Activated naive CD4-positive, alpha-beta T cell (primary cell): ENCODE measurements at places on chromosomes 7 and 10.

GRCh38 chr7:16671811-16672210, 25.8 kb downstream of the BZW2 start:
- DNase-seq, result no peak

DNA sequence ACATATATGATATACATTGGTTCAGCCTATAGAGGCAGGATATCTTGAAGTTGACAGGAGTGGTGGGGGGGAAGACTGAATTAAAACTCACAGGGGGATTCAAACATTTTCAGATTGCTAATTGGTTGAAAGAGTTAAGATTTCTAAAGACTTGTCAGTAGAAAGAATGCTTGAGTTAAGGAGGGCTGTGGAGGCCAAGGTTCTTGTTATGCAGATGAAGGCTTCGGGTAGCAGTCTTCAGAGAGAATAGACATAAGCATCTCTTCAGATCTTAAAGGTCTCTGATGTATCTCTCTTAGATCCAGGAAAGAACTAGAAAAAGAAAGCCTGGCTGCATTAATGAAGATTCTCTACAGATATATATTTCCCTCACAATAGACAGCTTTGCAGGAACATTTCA, 209.8 kb upstream of the SEMA3D start:
- DNase-seq, result no peak

GRCh38 chr10:101602761-101603398, 14.8 kb downstream of the DPCD start:
- peak; percentile 18 for DNase-seq

DNA sequence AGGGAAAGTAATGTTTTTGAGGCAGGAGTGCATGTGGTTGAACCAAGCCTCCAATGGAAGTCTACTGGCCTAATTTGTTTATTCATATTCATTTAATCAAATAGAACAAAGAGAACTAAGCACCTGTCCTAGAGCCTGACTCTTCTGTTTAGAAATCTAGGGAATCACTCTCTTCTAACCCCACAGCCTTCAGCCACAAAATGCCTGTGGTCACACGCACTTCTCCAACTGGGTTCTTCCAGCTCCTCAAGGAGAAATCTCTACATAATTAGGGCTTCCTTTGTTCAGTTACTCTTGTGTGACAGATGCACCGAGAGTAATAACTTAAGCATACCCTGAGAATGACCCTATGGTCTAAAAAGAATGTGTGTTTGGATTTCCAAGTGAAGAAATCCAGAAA, 133.7 kb upstream of the NAMPT start:
- no peak for DNase-seq

GRCh38 chr7:21256310-21256877, 171.5 kb upstream of the SP4 start:
- no peak for DNase-seq

- DNase-seq, result no peak
Measured at GRCh38 chr7:2807460-2807844, 36.7 kb downstream of the GNA12 start.

- no peak for DNase-seq
Measured at GRCh38 chr10:47336387-47337134, 11.6 kb upstream of the RBP3 start.

- DNase-seq, result no peak
Measured at GRCh38 chr7:94662548-94662947, 6.6 kb upstream of the SGCE start.

DNA sequence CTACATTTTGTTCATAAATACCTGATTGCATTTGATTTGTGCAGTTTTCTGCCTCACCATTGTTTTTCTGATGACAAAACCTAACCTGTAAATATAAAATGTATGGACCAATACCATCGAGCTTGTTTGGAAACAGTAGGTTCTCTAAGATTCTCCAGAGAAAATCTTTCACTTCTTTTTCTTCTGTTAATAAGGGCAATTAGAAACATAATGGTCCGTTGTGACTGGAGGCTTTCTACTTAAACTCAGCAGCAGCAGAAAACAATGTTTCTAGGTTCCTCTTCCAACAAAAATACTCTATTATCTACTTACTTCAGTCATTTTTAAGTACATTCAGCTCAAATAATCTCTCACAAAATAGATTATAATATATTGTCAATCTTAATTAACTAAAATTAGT, 601.5 kb downstream of the PHTF2 start:
- no peak for DNase-seq

DNA sequence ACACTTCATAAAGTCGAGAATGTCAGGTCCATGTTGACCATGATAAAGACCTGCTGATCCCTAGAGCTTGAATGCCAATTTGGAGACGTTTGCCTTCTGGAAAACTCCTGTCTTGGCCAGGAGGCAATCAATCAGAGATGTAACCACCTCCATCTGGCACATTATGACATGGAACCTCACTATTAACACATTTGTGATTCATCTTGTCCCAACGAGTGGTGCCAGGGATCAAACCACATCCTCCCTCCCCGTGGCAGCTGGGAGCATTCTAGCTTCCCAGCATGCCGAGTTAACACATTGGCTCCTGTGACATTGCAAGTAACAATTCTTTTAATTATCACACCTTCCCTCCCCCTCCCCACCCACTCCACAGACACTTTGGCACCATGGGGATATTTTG, 84.0 kb upstream of the PPP1R17 start:
- no peak for DNase-seq

DNA sequence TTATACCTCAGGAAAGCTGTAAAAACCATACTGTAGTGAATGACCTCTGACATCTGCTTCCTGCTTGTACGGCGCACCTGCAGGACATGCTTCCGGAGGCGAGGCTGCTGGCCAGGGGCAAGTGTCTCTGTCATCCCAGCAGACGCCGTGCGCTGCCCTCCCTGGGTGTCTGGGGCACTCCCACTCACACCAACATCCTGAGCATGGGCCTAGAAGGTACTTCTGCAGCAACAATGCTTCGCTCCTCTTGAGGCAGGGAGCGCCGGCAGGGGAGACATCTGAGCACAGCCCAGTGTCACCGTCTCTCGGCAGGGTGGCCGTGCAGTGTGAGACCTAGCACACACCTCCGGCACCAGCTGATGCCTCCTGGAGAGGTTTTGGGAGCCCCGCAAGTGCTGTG, 269.2 kb downstream of the MAD1L1 start:
- DNase-seq, result no peak

- DNase-seq, result no peak
Measured at GRCh38 chr10:125886914-125887512, 5.9 kb upstream of the DHX32 start.

DNA sequence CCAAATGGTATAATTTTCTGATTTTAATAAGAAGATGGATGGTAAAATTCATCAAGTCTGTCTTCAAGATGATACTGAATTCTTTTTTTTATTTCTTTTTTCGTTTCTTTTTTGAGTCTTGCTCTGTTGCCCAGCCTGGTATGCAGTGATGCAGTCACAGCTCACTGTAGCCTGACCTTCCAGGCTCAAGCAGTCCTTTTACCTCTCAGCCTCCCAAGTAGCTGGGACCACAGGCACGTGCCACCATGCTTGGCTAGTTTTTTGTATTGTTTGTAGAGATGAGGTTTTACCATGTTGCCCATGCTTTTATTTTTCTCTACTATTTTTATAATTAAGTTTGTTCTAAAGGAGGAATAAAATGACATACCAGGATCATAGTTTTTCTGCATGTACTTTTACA, 52.1 kb upstream of the HELLS start:
- DNase-seq, result no peak

DNA sequence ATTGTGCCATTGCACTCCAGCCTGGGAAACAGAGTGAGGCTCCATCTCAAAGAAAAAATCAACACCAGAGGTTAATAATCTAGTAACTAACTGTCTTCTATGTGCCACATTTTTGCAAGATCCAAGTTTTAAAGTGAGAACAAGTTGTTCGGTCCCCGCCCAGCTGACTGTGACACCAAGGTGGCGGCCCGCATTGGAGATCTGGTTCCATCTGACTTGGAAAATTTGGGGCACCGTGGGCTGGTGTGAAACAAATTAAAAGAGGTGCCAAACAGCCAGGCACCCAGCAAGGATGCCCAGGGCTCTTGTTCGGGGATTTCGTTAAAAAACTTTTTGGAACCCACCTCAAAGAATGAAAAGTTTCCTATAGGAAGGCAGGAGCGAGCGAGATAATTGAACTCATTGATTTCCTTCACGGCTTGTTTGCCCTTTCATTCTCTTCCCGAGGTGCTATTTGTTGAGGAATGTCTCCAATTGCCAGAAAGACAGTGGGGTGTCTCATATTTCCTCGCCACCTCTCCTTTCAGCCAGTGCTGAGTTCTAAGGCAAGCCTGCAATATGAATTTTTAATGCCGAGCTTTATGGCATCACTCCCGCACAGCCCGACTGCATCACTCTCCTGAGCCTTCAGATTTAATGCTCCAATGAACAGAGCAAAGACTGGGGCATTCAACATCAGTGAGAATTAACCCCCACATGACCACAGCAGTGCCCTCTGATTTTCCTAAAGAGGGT, 156.9 kb upstream of the SH2B2 start:
- DNase-seq, result no peak

DNA sequence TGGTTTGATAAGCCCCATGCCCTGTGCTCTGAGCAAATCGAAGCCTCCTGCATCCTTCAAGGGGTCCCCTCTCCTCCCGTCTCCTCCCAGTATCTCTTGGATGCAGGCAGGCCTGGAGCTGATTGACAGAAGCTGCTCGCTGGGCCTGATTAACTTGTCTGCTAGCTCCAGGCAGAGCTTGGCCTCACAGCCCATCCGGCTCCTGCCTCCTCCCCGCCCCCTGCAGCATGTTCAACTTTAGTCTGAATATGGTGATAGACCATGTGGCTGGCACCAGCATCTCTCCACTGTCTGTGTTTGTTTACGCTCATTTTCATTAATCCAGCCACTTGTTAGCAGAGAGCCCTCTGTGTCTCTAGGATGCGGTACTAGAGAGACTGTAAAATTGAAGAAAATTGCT, 432.2 kb downstream of the DPP6 start:
- DNase-seq, result no peak

DNA sequence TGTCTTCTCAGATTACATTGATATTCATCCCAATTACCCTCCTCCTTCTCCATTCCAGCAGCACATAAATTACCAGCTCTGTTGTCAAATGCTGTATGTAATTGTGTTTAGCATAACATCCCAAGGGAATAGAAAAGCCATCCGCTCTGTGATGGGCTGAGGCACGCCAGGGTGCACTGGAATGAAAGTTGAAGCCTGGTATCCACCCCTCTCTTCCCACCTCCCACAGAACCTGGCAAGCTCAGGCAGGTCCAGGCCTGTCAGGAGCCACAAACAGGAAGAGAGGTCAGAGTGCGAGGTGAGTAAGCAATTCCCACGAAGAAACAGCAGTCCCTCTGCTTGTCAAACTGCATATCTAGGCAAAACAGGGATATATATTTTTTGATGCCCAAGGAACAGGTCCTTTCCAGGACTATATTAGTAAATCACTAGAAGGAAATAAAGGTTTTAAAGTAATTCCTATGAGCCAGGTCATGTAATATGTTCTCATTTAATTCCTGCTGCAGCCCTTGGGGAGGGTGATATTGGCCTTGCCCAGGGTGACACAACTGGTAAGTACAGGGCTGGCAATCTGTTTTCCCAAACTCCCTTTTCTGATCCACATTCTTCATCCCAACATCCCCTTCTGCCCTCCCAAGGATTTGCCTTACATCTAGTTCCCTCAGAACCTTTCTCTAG, 155.6 kb upstream of the GHITM start:
- no peak for DNase-seq

DNA sequence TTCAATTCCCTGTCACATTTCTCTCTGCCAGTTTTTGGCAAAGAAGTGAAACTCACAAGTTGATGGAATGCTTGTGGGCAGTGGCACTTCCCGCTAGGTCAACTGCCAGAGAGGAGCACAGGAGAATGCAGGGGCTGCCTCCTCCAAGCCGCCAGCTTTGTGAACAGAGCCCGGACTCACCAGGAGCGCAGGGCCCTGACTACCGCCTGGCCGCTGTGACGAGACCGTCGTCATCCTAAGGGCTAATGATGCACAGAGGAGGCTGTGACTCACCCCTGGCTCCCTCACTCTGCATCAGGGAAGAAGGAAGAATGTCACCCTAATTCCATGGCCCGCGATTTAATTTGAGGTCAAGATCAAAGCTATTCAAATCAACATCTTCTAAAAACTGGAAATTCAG, 123.9 kb downstream of the TAX1BP1 start:
- DNase-seq, result no peak

DNA sequence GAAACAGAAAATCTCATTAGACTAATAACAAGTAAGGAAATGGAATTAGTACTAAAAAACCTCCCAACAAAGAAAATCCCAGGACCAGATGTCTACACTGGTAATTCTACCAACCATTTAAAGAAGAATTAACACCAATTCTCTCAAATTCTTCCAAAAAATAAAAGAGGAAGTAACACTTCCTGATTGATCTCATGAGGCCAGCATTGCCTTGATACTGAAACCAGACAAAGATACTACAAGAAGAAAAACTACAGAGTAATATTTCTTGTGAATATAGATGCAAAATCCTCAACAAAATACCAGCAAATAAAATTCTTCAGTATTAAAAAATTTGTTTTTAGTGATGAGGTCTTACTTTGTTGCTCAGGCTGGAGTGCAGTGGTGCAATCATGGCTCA, 21.3 kb downstream of the GCK start:
- DNase-seq, result no peak

DNA sequence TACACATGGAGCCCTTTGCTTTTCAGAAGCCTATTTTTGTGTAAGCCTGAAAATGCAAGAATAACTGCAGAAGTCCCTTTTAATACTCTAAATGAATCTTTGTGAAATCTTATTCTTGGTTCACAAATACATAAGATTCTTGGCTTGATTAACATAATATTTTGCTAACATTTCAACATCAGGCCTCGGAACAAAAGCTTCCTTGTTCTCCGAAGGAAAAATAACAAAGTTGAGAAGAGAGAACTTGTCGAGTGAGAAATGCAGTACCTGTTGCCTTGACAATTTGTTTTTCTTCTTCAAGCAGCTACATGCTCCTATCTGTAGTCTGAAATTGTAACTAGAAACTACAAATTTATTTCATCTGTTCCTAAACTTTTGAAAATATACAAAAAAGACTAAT, 8.5 kb downstream of the NT5C2 start:
- no peak for DNase-seq

DNA sequence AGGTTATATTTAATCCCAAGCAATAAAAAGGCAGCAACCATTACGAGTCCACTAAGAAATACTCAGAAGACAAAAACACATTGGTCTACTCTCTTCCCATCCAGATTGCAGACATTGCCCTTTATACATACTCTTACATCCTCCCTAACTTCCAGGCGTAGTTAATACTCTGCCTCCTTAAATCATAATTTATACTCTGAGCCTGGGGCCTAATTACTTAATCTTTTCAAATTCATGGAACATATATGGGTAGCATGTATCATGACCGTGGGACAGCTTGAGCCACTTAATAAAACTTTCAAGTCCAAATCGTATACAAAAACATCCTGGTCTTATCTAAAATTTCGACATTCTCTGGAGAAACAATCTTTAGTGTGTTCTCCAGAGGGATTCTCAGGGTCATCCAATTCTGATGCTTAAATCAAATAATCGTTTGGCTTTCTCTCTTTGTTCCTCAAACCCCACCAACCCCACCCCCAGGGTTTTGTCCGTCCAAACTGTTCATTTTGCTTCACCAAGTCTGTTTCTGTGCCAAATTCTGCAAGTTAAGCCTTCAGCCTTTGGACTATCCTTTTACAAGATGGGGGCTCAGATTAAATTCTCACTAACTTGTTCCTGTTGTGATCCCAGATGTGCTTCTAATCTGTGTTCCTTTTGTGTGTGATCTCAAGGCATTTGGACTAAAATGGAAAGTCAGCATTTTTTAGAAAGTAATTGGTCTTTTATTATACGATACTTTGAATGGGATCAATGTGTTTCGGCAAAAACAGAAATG, 86.4 kb downstream of the ADAM12 start:
- no peak for DNase-seq
